GM23248 (cell line): ENCODE measurements at places on chromosomes 7 and 10.
A peak's percentile ranks its signal among the peaks of the same experiment; 100 is the strongest.

DNA sequence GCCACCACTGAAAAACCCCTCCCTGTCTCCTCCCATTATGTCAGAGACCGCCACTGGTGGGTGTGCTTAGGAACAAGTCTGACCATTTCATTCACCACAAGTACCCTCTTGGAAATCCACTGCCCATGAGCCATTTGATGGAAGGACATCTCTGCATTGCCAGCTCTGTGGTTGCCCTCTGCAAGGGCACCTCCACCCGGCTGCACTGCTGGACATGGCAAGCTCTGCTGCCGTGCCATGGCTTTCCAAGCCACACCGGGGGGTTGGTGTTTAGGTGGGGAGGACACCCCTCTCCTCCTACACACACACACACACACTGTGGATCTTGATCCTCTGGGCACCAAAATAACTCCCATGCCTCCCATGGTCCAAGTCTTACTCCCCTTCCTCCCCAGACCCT, 5.2 kb upstream of the PLXNA4 start:
- DNase-seq: no peak

GRCh38 chr10:78491812-78492211, 458.1 kb downstream of the RPS24 start:
- peak; percentile 65 for DNase-seq

- DNase-seq: no peak
These were observed 28.2 kb upstream of the ZCCHC24 start for GRCh38 chr10:79473496-79474095.

GRCh38 chr7:30936650-30937245, 25.1 kb downstream of the AQP1 start:
- no peak for DNase-seq

- no peak for DNase-seq
These were observed 121.7 kb upstream of the SVIL start for GRCh38 chr10:29756451-29756850.

DNA sequence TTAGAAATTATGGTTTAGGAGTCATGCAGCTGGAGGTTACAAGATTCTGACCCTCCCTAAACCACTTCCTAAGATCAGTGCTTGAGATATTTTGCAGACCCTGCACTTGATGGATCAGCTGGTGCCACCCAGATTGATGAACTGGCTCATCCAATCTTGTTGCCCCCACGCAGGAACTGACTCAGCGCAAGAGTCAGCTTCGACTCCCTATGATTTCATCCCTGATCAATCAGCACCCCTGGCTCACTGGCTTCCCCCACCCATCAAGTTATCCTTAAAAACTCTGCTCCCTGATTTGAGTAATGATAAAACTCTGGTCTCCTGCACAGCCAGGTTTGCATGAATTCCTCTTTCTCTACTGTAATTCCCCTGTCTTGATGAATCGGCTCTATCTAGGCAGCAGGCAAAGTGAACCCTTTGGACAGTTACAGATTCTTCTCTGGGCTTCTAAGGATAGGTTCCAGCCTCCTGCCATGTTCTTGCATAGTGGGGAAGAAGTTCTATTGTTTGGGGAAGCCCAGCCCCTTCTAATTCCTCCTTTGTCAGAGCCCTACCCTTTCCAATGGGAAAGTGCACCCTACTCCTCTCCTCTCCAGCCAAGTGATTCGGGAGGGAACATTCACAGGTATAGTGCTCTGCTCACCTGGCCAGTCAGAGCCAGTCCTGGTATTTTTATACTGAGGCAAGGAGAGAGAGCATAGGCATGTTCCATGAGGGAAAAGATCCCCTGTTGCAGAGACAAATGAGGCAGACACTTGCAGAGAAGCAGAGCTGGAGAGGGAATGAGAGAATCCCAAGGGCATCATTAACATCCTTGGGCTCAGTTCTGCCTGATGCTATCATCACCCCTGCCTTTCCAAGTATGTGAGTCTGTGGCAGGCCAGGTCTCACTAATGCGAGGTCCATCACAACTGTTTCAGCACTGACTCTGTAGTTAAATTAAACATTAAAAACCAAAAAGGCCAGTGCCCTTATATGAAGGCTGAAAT, 224.4 kb upstream of the GALNT17 start:
- no peak for DNase-seq

DNA sequence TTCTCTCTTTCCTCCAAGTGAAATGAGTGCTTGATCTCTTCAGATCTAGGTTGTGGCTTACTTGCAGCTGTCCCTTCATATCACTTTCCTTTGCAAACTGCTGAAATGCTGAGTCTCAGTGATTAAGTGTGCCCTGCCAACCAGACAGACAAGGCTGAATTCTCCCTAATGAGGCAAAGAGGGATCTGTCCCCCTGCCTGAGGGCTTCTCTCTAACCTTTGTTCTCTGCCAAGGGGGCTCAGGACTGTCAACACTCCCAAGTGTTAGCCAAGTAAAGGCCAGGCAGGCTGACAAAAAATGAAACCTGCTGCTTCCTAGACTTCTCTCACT, at the start of gene MSS51:
Gene MSS51, minus strand, starts transcription at position 24 of the 330 bp plus-strand sequence. CDS start 5,277 bp downstream, outside the sequence.
- no peak for DNase-seq

GRCh38 chr7:90825779-90826178, 229.7 kb downstream of the CDK14 start:
- peak; percentile 86 for DNase-seq

DNA sequence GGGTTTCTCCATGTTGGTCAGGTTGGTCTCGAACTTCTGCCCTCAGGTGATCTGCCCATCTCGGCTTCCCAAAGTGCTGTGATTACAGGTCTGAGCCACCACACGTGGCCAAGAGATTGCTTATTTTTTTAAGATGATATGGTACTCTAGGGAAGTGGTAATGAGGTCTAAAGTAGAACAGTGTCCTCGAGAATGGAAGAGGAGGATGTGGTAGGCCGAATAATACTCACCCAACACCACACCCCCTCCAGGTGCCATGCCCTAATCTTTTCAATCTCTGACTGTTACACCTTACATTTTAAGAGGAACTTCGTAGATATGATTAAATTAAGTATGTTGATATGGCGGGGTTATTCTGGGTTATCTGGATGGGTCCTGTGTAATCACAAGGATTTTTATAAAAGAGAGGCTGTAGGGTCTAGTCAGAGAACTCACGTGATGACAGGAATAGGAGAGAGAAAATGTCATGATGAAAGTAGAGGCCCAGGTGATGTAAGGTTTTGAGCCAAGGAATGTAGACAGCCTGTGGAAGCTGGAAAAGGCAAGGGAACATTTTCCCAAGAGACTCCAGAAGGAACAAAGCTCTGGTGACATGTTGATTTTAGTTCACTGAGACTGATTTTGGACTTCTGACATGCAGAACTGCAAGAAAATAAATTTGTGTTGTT, 29.5 kb downstream of the CDK13 start:
- DNase-seq: no peak

DNA sequence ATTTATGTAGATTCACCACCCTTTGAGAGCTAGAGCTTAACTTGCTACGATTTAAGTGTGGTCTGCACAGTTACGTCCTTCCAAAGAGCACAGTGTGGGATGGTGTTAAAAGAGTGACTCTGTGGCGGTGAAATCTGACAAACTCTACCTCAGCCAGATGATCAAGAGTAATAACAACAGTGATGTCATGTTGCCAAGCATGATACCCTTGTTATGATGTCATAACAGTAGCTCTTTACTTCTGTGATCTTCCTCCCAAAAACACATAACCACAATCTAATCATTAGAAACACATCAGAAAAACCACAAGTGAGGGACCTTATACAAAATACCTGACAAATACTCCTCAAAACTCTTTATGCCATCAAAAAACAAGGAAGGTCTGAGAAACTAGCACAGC, 649.3 kb downstream of the POM121L12 start:
- no peak for DNase-seq

- no peak for DNase-seq
These were observed 297.4 kb downstream of the ATRNL1 start for GRCh38 chr10:115390607-115391006.

GRCh38 chr7:1667566-1668395, 2.3 kb upstream of the ELFN1 start:
- DNase-seq: no peak

GRCh38 chr7:36312064-36312914, 77.4 kb upstream of the ANLN start:
- no peak for DNase-seq
